Fibroblast of the aortic adventitia (primary cell): ENCODE measurements at places on chromosomes 11 and 22. TPM values are rescaled to one million over a fixed set of nuclear protein-coding genes. Genes with fewer than 3 reads are reported as not detected.

- peak; percentile 31 for DNase-seq
Observed at GRCh38 chr22:50733521-50734342, 4.3 kb upstream of the ACR start.

DNA sequence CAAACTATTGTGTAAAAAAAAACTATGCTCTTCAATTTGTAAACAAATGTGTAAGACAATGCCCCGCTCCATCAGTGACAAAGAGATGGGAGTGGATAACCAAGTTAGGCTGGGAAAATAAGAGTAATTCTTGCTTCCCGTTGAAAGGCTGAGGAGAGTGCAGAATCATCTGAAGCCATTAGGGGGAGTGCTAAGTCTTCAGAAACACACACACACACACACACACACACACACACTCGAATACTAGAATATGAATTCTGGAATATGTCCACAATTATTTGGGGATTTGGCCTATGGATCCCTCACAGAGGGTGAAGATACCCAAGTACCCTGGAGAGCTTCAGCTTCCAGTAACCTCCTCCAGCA is 27.8 kb upstream of the ROBO3 start:
- peak; percentile 92 for DNase-seq

GRCh38 chr11:130726234-130727037 is 189.8 kb downstream of the SNX19 start:
- DNase-seq: peak; percentile 93

DNA sequence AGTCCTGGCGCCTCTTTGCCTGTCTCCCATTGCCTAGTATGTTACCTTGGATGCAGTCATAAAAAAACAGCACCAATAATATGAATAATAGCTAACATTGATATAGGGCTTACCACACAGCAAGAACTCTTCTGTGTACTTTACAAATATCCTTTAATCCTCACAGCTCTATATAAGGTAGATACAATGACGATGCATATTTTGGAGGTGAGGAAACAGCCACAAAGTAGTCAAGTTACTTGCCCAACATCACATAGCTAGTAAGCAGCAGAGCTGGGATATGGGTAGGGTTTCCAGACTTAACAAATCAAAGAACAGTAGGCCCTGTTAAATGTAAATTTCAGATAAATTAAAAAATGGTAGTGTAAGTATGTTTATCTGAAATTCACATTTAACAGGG is 128.8 kb downstream of the ST3GAL4 start:
- peak; percentile 27 for DNase-seq

DNA sequence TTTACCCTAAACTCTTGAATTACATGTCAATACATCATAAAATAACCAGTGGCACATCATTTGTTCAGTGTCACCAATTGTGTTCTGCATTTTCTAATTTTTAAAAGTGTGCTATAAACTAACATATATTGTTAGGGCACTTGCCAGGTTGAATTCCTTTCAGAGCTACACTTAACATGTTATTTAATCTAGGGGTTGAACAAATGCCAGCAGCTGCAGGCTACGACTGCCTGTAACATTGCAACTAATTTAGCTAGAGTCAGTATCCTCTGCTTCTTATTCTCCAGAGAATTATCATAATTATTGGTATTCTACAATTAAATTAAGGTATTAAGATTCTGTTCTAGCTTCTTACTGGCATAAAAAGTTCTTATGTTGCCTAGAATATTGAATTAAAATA is 46.4 kb upstream of the ARHGAP42 start:
- no peak for DNase-seq

DNA sequence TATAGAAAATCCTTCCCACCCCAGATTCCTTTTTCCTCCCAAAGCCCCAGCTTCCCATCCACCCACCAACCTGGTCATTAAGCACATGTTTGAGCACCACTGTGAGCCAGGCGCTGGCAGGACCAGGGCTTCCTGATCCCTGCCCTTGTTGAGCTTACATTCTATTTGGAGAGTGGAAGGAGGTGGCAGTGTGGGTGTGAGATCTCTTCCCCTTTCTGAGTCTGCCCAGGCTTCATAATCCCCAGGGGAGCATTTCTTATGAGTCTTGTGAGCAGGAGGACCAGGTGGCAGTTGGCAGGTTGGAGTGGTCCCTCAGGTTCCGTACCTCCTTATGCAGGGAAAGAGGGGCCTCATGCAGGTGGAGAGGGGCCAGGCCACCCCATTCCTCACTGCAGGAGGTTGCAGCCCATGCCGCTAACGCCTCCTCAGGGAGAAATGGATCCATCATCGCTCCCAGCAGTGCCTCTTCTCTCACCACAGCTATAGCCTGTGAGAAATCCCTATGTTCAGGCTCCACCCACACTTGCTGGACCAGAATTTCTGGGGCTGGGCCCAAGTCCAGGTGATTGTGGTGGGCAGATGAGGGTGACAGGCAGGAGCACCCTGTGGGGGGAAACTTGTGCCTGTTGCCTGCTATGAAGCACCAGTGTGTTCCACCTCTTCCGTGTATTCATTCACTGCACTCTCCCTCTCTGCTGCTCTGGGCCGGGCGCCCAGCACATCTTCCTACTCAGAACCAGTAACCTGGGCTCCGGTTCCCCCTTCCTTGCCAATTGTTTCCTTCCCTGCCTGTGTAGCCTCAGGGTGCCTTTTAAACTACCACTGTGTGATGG is 23.5 kb downstream of the UBE2L3 start:
- DNase-seq: no peak

Gene POU2AF2
- total RNA-seq: not detected in 2 replicates

DNA sequence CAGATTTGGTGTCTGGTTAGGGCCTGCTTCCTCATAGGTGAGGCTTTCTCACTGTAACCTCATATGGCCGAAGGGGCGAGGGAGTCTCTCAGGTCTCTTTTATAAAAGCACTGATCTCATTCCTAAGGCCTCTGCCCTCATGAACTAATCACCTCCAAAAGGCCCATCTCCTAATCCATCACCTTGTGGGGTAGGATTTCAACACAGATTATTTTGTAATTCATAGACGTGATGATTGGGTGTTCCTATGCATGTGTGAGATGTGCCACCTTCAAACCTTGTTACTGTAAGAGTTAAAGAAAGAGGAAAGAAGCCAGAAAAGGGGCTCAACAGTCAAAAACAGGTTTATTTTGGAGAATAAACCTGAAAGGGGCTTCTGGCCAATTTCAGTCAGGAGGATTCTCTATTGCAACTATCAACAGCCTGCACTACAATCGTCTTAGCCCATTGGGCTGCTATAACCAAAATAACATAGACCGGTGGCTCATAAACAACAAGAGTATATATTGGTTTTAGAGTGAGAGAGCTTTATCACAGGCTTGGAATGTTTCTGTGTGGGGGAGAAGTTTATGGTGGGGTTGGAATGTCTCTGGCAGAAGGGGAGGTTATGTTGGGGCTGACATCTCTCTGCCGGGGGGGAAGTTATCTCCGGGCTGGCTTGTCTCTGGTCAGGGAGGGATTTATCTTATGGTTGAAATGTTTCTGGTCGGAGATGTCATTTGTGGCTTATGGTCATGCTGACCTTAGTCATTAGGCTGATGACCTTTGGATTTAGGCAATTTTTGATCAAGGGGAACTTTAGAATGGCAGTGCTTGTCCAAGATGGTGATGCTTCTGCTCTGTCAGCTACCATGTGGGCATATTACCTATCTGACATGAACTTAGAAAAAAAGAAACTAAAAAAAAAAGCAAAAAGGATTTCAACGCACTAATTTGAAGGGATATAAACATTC is 35.1 kb downstream of the CSF2RB start:
- DNase-seq: peak; percentile 39

DNA sequence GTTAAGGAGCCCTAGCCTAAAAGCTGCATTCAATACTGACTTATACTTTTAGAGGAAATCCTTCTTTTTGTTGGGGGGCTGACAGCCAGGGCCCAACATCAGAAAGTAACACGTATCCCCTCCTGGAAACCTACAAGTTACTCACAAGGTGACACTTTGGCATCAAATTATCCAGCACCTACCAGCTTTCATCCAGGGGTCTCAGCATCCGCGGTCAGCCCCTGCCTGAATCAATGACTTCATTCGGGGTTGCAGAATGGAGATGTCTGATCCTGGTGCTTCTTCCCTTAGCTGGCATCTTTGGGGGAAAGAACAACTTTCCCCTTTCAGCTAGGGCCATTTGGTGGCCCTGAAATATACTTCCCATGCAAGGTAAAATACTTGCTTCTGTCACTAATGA is 5.3 kb upstream of the NAP1L4 start:
- DNase-seq: no peak

Gene PHOX2A
- total RNA-seq: not detected in 2 replicates

DNA sequence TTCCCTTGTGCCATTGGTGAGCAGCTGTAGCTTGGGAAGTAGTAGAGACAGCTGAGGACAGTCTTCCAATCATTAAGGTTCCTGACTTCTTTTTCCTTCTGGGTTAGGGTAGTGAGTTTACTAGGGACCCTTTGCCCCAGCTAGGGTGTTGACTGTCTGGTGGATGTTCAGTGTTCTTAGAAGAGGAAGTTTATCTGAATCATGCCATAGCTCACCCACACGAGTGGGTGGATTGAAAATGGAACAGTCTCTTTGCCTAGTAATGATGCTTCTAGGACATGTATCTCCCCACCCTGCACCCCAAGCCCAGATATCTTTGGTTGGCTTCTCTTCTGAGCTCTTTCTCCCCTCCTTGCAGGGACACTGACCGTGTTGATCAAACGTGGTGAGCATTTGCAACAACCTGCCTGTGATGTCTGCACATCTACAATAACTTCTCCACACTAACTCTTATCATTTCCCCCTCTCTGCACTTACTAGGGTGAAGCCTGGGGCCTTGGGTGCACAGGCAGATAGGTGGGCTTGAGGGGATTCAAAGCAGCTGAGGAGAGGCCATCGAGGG is 57.1 kb upstream of the HORMAD2 start:
- no peak for DNase-seq

GRCh38 chr22:33842006-33842354 is 78.3 kb downstream of the LARGE1 start:
- DNase-seq: no peak
